ENCODE measurements at places on chromosomes 4 and X.

DNA sequence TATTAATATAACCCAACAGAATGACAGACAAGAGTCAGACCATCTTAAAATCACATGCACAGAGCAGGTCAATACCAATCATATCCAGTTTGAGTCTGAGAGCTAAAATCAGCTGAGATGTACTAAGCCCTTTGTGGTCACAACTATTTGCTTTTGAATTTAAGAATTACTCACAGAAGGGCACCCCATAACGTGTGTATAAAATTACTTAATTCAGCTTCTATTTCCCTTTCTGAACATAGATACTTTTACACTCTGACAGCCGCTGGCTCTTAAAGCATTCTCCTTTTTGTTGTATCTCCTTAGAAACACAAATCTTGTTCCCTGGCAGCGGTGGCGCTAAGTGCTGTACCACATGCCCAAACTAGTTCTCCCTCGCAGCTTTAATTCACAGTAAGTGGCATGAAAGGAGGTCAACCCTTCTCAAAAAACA, 14.8 kb upstream of the PPARGC1A start:
- no peak for DNase-seq

GRCh38 chrX:116238093-116238492, 67.5 kb downstream of the AGTR2 start:
- DNase-seq: no peak

- DNase-seq: no peak
These were observed 197.6 kb upstream of the PSAPL1 start for GRCh38 chr4:7632341-7632740.

GRCh38 chr4:119111296-119111695, 24.3 kb upstream of the MYOZ2 start:
- DNase-seq: no peak

- DNase-seq: no peak
These were observed 725.5 kb downstream of the PCDH18 start for GRCh38 chr4:136806844-136807243.

DNA sequence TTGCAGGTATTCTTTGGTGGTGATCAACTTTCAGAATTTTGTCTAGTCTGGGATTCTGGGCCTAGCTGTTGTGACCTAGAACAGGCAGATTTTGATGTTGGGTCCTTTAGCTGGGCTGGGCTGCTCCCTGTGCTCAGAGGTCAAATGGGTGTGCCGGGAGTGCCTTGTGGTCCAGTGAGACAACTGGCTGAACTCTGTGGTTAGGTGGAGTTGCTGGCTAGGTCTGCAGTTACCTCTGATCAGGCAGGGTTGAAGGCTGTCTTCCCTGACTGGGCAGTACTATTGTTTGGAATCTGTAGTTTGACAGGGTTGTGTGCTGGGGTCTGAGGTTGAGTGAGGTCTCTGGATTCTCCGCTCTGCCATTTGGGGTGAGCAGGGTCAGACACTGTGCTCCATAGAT, 599.3 kb downstream of the RAPGEF2 start:
- DNase-seq: no peak

DNA sequence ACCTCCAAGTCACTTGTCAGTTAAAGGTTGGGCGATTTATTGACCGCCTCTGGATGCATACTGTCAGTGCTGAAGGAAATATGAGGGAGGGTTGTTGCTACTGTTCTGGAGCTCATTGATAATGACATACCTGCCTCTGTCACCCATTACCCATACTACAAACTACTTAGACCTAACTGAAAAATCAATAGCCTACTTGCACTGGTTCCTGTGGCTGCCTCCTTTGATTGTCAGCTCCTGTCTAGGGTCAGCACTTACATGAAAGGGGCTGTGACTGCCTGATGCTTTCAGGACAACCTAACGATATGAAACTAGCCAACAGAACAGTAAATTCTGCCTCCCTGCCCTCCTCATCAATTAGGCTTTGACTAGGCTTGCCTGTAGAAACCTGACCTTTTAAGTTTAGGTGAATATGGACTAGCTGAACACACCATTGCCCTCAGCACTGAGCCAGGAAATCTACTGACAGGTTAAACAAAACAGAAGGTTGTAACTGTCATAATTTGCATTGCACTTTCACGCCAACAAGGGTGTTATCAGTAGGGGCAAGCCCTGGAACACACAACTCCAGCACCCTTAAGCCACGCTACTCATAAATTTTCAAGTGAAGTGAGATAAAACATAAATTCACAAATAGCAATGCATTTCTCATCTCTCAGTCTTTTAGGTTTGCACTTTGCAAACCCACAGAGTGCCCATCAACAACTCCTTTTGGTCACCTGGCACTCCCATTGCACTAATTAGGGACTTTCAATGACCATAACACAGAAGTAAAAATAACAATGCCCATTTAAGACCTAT, 9.0 kb upstream of the MAB21L2 start:
- DNase-seq: no peak

DNA sequence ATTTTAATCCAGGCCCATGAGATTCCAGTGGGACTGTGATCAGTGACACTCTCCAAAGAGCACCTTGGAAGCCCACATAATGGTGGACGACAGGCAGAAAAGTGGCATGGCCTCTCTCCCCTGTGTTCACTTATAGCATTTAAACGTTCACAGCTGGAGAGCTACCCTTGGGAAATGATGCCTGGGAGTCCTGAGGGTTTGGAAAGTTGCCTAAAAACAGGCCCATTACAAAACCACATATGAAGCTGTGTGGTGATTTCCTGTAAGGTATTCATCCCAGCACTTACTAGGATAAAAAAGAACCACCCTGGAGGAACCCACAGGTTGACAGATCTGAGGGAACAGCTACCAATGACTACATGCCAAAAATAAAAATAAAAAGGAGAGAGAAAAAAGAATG, 193.2 kb downstream of the RASL11B start:
- no peak for DNase-seq

GRCh38 chrX:2848871-2849301, 20.2 kb downstream of the GYG2 start:
- DNase-seq: no peak

- DNase-seq: no peak
These were observed 2.4 kb upstream of the TLR10 start for GRCh38 chr4:38785041-38785790.

DNA sequence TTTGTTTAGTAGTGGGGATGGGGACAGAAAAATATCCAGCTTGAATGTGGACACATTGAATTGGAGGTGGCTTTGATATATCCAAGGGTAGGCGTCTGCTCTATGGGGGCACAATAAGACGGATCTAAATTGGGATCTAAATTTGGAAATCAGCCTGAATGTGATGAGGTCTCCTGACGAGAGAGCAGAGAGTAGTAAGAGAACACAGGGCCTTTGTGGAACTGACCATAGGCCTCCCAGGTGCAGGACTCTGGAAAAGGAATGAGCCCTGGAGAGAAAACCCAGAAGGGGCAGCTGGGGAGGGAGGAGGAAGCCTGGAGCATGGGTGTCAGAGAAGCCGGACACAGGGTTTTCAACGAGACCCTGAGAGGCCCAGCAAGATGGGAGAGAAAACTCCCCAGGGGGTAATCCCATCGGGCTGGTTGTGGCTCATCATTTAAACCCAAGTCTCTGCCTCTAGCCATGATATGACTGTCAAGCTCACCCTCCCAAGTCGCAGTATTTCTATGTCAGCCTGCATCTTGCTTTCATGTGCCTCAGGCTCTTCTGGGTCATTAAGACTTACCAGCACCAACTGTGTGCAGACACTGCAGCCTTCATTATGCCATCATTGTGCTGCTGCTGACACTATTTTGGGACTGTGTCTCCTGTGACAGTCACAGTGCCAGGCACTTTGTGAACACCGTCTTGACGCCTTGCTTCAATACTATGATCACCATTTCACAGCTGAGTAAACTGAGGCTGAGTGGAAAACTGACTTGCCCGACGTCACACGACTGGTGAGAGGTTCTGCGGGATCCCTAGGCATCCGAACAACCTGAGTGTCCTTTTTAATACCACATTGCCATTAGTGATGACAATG, 57.1 kb downstream of the ANAPC4 start:
- DNase-seq: no peak

DNA sequence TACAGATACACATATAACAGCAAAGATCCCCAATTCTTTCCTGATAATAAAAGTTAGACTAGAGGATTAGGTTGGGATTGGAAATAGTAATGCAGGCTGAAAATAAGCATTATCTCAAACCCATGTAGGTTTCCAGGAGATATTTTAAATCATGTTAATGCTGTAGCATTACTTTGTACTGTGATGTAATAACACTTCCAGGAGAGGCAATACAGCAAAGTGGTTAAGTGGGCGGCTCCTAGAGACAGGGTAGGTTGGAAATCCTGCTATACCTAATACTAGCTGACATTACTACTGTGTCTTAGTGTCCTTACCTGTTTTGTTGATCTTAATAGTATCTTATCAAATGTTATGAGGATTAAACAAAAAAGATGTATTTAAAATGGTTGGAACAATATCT, 9.6 kb downstream of the PAICS start:
- no peak for DNase-seq

- DNase-seq: no peak
These were observed 415.0 kb downstream of the ZNF674 start for GRCh38 chrX:46130247-46130646.

GRCh38 chr4:162871990-162872389, 294.7 kb downstream of the NAF1 start:
- DNase-seq: no peak

DNA sequence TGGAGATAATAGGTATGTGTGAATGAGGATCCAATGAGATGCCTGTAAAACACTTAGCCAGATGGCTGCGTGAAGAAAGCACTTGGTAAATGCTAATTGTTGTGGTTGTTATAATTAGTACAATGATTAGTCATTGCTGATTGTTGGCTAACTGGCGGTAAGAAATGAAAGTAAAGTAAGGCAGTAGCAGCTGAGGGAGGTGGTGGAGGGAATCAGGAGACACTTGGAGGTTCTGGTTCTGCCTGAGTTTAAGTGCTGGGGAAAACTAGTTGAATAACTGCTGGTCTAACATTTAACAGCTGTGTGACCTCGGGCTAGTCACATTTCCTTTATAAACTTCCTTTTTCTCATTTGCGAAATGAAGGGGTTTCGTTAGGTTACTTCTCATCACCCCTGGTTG, 30.9 kb downstream of the CD38 start:
- DNase-seq: no peak

DNA sequence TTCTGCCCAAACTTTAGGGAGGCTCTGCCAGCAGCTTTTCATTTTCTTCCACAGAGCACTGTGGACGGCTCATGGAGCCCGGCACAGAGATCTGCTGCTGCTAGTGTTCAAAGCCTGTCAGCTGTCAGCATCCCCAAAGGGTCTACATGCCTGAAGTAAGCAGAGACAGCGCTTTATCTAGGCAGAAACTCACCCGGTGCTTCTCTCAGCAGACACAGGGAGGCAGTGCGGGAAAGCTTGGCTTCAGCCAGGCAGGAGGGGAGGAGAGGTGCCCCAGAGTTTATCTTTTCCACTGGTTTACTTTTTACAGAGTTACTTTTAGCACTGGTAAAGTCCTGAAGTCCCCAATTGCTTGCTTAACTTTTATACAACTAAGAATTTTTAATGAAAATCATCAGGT, 339.3 kb downstream of the NKX6-1 start:
- DNase-seq: no peak

- DNase-seq: no peak
These were observed 52.0 kb upstream of the IL13RA1 start for GRCh38 chrX:118675326-118675965.

GRCh38 chrX:14798805-14799397, 74.0 kb downstream of the FANCB start:
- no peak for DNase-seq

DNA sequence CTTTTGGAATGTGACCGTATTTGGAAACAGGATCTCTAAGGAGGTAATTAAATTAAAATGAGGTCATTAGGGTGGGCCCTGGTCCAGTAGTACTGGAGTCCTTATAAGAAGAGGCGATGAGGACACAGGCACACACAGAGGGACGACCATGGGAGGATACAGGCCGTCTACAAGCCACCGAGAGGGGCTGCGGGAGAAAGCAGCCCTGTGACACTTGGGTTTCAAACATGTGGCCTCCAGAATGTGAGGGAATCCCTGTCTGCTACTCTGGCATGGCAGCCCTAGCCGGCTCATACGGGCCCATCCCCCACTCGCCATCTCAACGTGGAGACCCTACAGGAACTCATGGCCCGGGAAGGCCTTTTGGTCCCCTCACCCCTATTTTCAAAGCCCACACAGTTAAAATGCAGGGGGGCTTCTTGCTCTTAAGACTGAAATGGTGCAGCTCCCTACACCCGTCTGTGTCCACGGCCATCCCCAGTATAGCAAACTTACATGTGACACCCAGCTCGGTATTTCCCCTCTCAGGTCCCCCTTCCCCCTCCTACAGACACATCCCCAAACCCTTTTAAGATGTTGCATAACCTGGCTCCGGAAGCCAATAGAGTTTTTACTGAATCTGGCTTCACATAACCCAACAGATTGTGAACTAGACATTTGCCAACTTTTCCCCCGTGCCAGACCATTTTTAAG, 124.1 kb upstream of the TBL1X start:
- DNase-seq: peak; percentile 10

DNA sequence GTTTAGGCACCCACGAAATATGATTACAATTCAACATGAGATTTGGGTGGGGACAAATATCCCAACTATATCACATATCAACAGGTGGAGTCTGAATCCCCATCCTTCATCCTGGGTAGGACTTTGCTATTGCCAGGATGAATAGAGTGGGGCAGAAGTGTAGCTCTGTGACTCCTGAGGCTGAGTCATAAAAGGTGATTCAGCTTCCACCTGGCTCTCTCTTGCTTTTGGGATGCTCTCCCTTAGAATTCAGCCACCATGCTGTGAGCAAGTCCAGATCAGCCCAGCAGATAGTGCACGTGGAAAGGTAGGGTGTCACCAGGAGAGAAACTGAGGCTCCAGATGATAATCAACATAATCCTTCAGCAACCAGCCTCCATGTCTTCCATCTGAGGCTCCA, 193.8 kb upstream of the BCOR start:
- DNase-seq: no peak

DNA sequence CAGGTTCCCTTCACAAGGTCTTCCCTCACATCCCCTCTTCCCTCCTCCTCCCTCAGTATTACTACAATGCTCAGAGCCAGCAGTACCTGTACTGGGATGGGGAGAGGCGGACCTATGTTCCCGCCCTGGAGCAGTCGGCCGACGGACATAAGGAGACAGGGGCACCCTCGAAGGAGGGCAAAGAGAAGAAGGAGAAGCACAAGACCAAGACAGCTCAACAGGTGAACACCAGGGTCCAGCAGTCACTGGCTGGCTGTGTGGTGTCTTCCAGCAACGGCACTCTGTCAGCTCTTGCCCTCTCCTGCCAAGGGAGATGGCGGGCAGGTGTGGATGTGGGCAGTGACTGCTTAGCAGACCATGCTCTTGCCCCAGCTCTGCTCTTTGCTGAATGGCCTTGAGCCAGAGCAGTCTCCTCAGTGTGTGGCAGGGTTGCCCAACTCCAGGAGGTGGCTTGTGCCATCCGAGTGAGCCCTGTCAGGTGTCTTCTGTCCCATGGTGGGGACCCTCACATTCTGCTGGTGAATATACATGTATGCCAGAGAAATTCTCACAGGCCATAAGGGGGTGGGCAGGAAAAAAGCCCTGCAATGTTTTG, 11.4 kb upstream of the UBA1 start:
- DNase-seq: no peak

- DNase-seq: no peak
These were observed 676.4 kb upstream of the INTU start for GRCh38 chr4:126956184-126956897.
